ENCODE measurements at places on chromosomes 1 and 21.

- no peak for DNase-seq
These were observed 139.6 kb upstream of the WNT4 start for GRCh38 chr1:22282364-22282995.

DNA sequence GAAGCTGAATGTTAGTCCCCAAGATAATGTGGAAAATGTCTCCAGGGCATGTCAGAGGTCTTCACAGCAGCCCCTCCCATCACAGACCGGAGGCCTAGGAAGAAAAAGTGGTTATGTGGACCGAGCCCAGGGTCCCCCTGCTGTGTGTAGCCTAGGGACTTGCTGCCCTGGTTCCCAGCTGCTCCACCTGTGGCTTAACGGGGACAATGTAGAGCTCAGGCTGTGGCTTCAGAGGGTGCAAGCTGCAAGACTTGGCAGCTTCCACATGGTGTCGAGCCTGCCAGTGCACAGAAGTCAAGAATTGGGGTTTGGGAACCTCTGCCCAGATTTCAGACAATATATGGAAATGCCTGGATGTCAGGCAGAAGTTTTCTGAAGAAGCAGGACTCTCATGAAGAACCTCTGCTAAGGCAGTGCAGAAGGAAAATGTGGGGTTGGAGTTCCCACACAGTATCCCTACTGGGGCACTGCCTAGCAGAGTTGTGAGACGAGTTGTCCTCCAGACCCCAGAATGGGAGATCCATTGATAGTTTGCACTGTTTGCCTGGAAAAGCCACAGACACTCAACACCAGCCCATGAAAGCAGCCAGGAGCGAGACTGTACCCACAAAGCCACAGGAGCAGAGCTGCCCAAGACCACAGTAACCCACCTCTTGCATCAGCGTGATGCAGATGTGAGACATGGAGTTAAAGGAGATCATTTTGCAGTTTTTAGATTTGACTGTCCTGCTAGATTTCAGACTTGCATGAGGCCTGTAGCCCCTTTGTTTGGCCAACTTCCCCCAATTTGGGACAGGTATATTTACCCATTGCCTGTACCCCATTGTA lies 204.9 kb downstream of the MRPL39 start:
- DNase-seq = no peak

GRCh38 chr1:38179483-38179882 lies 132.9 kb upstream of the POU3F1 start:
- DNase-seq = no peak

DNA sequence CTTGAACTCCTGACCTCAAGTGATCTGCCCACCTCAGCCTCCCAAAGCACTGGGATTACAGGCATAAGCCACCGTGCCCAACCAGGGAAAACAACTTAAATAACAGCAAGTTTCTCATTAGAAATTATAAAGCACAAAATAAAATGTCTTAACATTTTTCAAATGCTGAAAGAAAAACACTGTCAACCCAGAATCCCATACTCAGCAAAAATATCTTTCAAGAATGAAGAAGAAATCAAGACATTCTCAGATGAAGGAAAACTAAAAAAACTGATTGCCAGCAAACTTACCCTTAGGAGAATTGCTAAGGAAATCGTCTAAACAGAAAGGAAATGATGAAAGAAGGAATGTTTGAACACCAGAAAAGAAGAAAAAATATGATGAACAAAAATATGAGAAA lies 191.1 kb upstream of the NR5A2 start:
- no peak for DNase-seq

- DNase-seq = no peak
These were observed 34.1 kb upstream of the ST6GALNAC5 start for GRCh38 chr1:76833151-76833550.

DNA sequence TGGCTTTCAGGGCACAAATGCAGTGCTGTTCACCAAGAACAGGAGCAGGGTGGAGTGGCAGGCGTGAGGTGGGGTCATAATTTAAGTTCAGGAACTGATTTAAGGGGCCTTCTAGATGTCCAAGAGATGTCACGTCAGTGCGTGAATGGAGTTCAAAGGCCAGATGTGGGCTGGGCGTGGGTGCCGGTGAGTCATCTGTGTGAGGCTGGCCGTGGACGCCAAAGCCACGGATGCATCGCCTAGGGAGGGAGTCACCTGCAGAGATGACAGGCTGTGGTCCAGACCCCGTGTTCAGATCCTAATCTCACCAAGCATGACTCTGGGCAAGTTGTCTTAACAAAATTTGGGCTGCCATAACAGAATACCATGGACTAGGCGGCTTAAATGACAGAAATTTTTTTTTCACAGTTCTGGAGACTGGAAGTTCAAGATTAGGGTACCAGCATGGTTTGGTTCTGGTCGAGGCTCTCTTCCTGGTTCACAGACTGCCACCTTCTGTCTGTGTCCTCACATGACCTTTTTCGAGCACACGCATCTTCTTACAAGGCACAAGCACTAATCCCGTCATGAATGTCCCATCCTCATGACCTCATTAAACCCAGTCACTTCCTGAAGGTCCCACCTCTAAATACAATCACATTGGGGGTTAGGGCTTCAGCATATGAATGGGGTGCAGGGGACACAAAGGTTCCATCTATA lies 109.6 kb downstream of the PRDM2 start:
- DNase-seq = no peak

Measured in CD4-positive, alpha-beta T cell treated with Interleukin-4 for 1 hour (primary cell).